Activated naive CD4-positive, alpha-beta T cell treated with anti-CD3 and anti-CD28 coated beads for 36 hours (primary cell): ENCODE measurements at places on chromosomes 12 and 14. TPM values are rescaled to one million over a fixed set of nuclear protein-coding genes. Genes with fewer than 3 reads are reported as not detected.

DNA sequence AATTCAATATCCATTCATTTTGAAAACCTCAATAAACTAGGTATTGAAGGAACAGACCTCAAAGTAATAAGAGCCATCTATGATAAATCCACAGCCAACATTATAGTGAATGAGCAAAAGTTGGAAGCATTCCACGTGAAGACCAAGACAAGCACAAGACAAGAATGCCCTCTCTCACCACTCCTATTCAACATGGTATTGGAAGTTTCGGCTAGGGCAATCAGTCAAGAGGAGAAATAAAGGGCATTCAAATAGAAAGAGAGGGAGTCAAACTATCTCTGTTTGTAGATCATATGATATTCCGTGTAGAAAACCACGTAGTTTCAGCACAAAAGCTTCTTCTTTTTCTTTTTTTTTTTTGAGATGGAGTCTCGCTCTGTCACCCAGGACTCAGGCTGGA is 550.3 kb downstream of the FSCB start:
- no peaks in the 10 kb centered on the region for H3K4me1 ChIP-seq
- H3K36me3 ChIP-seq: no peaks in the 10 kb centered on the region
- H3K27me3 ChIP-seq: no peaks in the 10 kb centered on the region
- H3K4me3 ChIP-seq: no peak overlapping the region

- no peaks in the 10 kb centered on the region for H3K36me3 ChIP-seq
- H3K27ac ChIP-seq: no peak overlapping the region
- H3K4me3 ChIP-seq: peak overlapping the region; percentile 80
- DNase-seq: peak; percentile 31
- peaks cover 20% of the 10 kb centered on the region for H3K4me1 ChIP-seq
Measured at GRCh38 chr14:75295061-75295461, 16.4 kb downstream of the FOS start.

- no peak for DNase-seq
- H3K36me3 ChIP-seq: no peaks in the 10 kb centered on the region
- peaks cover 47% of the 10 kb centered on the region for H3K27me3 ChIP-seq
Measured at GRCh38 chr14:36498938-36499337, 21.1 kb downstream of the NKX2-1 start.

DNA sequence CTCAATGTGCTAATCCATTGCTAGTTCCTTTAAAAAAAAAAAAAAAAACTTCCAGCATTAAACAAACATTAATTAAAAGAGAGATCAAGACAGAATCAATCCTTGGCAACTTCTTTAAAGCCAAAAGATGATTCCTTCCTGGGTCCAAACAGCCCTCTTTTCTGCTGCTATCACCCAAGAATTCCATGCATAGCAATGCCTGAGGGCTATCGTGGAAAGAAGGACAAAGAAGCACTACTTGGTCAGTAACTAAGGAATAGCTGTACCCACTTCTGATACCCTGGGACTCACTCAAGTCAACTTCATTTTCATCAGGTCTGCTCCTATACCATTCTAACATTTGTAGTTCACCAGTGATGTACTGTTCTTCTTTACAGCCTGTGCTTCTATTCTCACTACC is 51.8 kb downstream of the SLC38A2 start:
- no peaks in the 10 kb centered on the region for H3K4me1 ChIP-seq
- H3K4me3 ChIP-seq: no peak overlapping the region
- no peaks in the 10 kb centered on the region for H3K27me3 ChIP-seq
- H3K36me3 ChIP-seq: no peaks in the 10 kb centered on the region
- H3K27ac ChIP-seq: no peak overlapping the region

- H3K4me1 ChIP-seq: no peaks in the 10 kb centered on the region
- H3K27me3 ChIP-seq: no peaks in the 10 kb centered on the region
- H3K36me3 ChIP-seq: no peaks in the 10 kb centered on the region
- DNase-seq: no peak
Measured at GRCh38 chr12:72491426-72491825, 219.3 kb downstream of the TRHDE start.

DNA sequence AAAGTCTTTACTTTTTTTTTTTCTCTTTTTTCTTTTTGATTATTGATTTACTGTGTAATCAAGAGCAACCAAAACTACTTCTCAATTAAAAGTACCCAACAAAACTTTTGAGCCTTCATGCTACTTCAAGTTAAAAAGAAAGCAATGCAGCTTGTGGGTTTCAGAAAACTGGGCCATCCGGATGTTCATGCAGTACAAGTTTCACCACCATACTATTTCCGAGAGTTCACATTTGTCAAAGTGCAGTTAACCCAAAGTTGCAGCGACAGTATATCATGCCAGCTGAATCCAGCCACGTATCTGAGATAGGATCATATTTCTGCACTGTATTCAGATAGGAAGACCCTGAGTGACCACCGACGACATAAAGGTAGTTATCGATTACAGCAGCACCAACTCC is 33.0 kb downstream of the KLHL28 start:
- no peak for DNase-seq
- no peak overlapping the region for H3K27ac ChIP-seq
- peaks cover 8% of the 10 kb centered on the region for H3K4me1 ChIP-seq
- peaks cover 5% of the 10 kb centered on the region for H3K36me3 ChIP-seq
- H3K4me3 ChIP-seq: no peak overlapping the region

- no peaks in the 10 kb centered on the region for H3K36me3 ChIP-seq
- H3K27ac ChIP-seq: no peak overlapping the region
- no peak for DNase-seq
- H3K27me3 ChIP-seq: peaks cover 26% of the 10 kb centered on the region
Measured at GRCh38 chr12:252636-253035, 10.0 kb downstream of the SLC6A13 start.

- H3K36me3 ChIP-seq: peaks cover 10% of the 10 kb centered on the region
- H3K27ac ChIP-seq: no peak overlapping the region
- DNase-seq: no peak
- no peaks in the 10 kb centered on the region for H3K27me3 ChIP-seq
- H3K4me1 ChIP-seq: no peaks in the 10 kb centered on the region
Measured at GRCh38 chr12:11067514-11067913, 5.4 kb upstream of the TAS2R46 start.

GRCh38 chr12:81888106-81888740 is 129.1 kb upstream of the PPFIA2 start:
- H3K4me1 ChIP-seq: no peaks in the 10 kb centered on the region
- no peak overlapping the region for H3K27ac ChIP-seq
- no peaks in the 10 kb centered on the region for H3K36me3 ChIP-seq
- DNase-seq: no peak
- no peaks in the 10 kb centered on the region for H3K27me3 ChIP-seq
- H3K4me3 ChIP-seq: no peak overlapping the region

DNA sequence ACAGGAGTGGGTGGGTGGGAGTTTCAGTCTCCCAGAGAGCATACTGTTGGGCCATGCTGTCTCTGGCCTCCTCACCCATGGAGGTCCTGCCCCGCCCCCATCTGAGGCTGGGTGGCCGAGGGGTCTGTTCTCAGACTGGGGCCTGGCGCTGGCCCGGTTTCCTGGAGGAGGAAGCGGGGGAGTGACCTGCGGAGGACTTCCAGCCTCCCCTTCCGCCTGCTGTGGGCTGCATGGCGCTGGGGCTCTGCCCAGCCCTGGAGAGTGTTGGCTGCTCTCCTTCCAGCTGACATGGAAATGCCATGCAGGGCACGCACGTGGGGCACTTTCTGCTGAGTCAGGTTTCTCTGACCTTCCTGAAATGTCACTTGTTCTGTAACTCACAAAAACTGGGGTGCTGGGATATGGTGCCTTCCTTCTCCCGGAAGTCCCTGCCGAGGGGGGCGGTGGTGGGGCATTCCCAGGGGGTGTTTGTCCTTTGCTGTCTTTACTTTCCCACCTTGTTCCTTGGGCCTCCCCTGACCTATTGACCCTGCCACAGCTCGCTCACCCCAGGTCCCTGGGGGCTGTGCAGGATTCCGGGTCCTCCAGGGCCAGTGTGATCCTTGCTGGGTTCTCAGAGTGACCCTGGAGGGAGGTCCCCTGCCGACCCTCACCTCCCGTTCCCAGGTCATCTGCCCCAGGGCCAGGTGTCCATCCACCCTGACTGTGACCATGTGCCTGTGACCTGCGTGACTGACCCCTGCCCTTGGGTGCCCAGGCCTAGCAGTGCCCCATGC is 23.6 kb downstream of the PACS2 start:
- no peaks in the 10 kb centered on the region for H3K36me3 ChIP-seq
- no peak overlapping the region for H3K27ac ChIP-seq
- DNase-seq: no peak
- H3K4me1 ChIP-seq: peaks cover 5% of the 10 kb centered on the region
- H3K27me3 ChIP-seq: no peaks in the 10 kb centered on the region
- no peak overlapping the region for H3K4me3 ChIP-seq

POTEM gene
- not detected for total RNA-seq
